ENCODE measurements at places on chromosomes 12 and 14. TPM values are rescaled to one million over a fixed set of nuclear protein-coding genes. Genes with fewer than 3 reads are reported as not detected.
A peak's percentile ranks its signal among the peaks of the same experiment; 100 is the strongest.

The HOTAIR gene
- total RNA-seq: not detected

The GRIP1 gene
- total RNA-seq: not detected

DNA sequence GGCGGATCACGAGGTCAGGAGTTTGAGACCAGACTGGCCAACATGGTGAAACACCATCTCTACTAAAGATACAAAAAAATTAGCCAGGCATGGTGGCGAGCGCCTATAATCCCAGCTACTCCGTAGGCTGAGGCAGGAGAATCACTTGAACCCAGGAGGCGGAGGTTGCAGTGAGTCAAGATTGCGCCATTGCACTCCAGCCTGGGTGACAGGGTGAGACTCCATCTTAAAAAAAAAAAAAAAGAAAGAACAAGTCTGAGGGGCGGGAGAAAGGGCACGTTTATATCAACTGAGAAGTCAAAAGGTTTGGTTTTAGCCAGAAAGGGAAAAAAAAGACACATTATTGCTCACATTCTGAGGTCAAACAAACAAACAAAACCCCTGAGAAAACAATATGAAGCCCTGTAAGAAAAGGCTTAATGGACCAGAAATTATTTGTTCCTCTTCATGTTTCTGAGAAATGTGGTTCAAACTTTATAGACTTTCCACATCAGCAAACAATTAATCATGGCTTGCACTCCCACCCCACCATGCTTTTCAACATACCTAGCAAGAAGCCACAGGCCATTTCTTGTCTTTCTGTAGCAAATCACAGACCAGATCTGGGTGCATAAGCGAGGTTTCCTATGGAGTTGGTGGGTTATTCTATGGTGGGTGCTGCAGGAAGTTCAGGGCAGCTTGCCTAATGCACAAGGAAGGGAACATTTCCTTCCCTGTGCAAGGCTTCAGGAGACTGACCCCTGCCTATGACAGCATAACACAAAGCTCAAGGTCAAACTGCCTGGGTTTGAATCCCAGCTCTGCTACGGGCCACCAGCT, 80.1 kb downstream of the SSPN start:
- DNase-seq: no peak

- no peak for DNase-seq
These were observed 97.9 kb upstream of the BBS10 start for GRCh38 chr12:76446090-76446489.

DNA sequence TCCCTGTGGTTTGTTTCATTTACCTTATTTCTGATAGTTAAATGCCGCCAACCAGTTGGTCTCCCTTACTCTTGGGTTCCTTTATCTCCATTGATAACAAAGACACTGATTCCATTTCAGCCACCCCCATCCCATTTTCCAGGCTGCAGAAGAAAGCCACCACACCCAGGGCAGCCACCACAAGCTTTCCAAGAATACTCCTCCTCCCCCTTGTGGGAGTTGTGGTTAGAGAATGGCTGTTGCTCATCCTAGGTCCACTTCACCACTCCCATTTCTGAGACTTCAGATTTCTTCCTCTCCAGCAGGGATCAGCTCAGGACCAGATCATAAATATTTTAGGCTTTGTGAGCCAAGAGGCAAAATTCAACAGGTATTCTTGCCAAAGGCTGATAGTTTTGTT, 73.9 kb downstream of the ANO4 start:
- DNase-seq: peak; percentile 86
